ENCODE measurements at places on chromosomes 1 and 21. TPM values are rescaled to one million over a fixed set of nuclear protein-coding genes. Genes with fewer than 3 reads are reported as not detected.

- DNase-seq, result no peak
These were observed 498.0 kb downstream of the MATN1 start for GRCh38 chr1:30225357-30225756.

GRCh38 chr1:67019600-67020136, 34.3 kb downstream of the SLC35D1 start:
- peak; percentile 80 for DNase-seq

DNA sequence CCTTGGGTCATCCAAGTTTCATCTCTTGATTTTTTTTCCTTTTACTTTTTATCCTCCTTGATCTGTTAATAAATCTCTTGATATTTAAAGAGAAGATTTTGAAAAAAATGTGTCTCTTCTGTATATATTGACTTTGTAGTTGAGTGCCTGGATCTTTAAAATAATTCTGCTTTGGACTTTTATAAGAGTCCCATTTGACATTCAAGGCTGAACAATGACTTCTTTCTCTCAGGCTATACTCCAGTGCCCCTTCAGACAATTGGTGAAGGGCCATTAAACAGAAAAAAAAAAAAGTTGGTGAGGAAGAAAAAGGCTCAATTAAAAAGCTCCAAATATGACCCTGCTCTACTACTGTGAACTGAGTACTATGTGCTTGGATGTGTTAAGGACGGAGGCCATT, 40.9 kb upstream of the CITED4 start:
- DNase-seq, result no peak

DNA sequence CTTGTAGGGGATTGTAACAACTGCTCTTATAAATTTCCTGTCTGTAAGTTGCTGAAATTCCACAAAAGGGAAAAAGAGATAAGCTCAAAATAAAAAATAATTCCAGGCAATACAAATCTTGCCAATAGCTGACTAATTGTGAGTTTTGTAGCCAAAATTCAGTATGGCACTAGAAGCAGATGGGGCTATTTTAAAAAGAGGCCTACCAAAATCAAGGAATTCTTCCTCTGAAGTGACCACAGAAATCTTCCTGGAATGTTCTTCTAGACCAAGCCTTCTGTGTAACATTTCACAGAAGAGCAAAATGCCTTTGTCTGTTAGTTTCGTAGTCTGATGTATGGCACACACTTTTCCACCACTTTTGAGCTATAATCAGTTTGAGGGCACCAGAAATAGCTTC, 127.6 kb downstream of the CYYR1 start:
- no peak for DNase-seq

DNA sequence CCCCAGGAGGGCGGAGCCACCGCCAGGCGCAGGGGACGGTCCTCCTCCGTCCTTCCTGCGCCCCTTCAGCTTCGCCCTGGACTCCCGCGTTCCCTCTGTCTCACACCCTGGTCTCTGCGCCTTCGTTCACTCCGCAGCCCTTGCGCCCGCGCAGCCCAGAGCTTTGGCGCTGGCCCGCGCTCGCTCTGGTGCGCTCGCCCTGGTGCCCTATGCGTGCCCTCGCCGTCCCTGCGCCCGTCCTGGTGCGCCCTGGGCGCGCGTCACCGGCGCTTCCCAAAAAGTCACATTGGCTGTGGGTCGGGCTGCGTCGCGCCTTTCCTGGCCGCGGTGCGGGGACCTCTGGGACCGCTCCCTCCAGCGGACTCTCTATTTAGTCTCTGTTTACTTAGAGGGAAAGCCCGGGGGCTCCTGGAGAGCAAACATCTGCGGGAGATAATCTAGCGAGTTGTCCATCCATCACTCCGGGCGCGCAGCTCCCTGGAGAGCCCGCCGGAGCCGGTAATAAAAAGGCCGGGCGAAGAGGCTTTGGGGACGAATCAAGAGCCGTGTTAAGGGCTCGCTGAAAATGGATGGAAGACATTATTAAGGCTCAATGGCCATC, 178.6 kb downstream of the PRDM16 start:
- no peak for DNase-seq

GRCh38 chr1:92957030-92957734, 4.1 kb downstream of the DIPK1A start:
- DNase-seq, result no peak

GRCh38 chr1:203425663-203425975, 50.0 kb upstream of the PRELP start:
- peak; percentile 10 for DNase-seq

- DNase-seq, result peak; percentile 64
These were observed 105.0 kb downstream of the FNBP1L start for GRCh38 chr1:93552741-93553455.

Gene LYPD8
- total RNA-seq, result 0.23 TPM
